ENCODE measurements at places on chromosomes 1 and 21. TPM values are rescaled to one million over a fixed set of nuclear protein-coding genes. Genes with fewer than 3 reads are reported as not detected.

HCRTR1 gene
- total RNA-seq = not detected

TLR5 gene
- not detected for total RNA-seq

S100A9 gene
- 2,269 TPM for total RNA-seq

PGLYRP4 gene
- not detected for total RNA-seq

PROK1 gene
- total RNA-seq = not detected

KRTAP10-7 gene
- not detected for total RNA-seq

MFAP2 gene
- not detected for total RNA-seq

RPE65 gene
- total RNA-seq = not detected

PTPN7 gene
- total RNA-seq = 244 TPM

TMEM234 gene
- 29.6 TPM for total RNA-seq

WARS2 gene
- 10.4 TPM for total RNA-seq

DAB1 gene
- 0.41 TPM for total RNA-seq

LRRC38 gene
- total RNA-seq = not detected

PADI6 gene
- not detected for total RNA-seq

KRTAP21-2 gene
- total RNA-seq = not detected

CFAP74 gene
- total RNA-seq = not detected

MYOG gene
- total RNA-seq = not detected

ZNF683 gene
- total RNA-seq = not detected

TP53BP2 gene
- 45.4 TPM for total RNA-seq

DIO1 gene
- total RNA-seq = not detected

PLA2G2F gene
- not detected for total RNA-seq

DNA sequence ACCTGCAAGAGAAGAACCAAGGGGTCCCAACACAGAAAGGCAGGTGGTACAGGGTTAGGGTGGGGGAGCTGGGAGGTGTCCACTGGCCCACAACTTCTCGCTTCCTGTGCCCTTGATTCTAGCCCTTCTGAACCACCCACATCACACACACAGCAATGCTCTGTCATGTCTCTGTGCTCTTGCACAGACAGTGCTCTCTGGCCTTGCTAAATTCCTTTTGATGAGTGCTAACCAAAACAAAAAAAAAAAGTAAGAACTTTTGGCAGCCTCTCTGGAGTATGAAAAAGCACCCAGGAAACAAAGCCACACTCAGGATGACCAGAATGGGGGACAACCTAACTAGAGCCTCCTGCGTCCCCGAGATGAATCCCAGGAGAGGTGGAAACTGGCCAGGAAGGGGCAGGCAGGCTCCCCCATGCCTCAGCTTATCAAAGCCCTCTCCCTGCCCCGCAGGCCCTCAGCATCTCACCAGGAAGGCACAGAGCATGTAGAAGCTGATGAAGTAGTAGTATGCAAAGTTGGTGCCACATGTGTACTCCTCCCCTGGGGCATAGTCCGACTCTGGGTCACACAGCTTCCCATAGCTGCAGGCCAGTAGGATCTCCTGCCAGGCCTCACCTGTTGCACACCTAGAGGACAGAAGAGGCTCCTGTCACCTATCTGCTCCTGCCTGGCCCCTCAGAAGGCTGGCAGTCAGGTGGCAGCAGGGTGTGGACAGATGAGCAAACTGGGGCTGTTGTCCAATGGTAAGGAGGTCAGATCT, 27.2 kb upstream of the KIF21B start:
- no peak for DNase-seq

GRCh38 chr1:200917291-200917817, 22.7 kb downstream of the INAVA start:
- DNase-seq = no peak

- DNase-seq = no peak
These were observed 52.6 kb downstream of the GLIS1 start for GRCh38 chr1:53686091-53686964.

DNA sequence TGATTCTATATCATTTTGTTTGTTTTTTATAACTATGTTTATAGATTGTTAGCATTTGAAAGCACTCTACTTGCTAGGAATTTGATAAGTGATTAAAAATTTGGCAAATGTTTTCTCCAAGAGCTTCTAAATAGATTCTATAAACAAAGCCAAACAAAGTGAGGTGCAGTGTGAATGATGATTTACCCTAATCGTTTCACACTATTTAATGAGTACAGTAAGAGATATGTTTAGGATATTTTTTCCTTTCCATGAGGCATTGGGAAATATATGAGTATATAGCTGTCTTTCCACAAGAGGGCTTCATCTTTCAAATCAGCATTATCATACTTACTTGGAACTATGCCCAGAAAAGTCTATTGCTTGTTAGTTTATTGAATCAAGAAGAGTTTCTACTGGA, 277.0 kb upstream of the BRINP3 start:
- no peak for DNase-seq

DNA sequence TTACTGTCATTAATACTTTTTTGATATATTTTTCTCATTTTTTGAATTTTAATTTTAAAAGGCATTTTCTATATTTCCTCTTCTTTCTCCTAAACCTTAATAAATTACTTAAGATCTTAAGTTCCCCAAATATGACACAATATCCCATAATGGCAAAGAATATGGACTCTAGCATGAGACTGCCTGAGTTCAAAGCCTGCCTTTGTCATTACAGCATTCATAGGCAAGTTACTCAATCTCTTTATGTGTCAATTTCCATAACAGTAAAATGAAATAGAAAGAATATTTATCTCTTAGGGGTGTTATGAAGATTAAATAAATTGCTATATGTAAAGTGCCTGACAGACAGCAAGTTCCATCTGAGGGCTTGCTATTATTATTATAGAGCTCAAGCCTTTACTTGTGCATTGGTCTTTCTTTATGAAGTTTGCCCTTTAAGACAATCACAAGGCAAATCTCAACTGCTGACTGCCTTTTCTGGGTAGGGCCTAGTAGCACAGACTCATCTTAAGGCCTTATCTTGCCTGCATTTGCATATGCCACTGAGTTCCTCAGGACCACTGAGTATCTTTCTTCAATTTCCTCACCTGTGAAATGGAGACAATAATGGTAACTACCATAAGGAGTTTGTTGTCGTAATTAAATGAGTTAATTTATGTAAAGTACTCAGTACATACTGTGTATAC, 231.0 kb downstream of the NRIP1 start:
- no peak for DNase-seq

GRCh38 chr1:167158111-167158812, 62.4 kb upstream of the POU2F1 start:
- DNase-seq = no peak

GRCh38 chr1:102640872-102641271, 467.4 kb downstream of the COL11A1 start:
- no peak for DNase-seq

GRCh38 chr1:30514945-30515344, 208.4 kb downstream of the MATN1 start:
- DNase-seq = no peak

- no peak for DNase-seq
These were observed 173.0 kb downstream of the CDC7 start for GRCh38 chr1:91673613-91674012.

- no peak for DNase-seq
These were observed 2.0 kb upstream of the UTP25 start for GRCh38 chr1:209825591-209826434.

- peak; percentile 69 for DNase-seq
These were observed 18.3 kb upstream of the CAPN8 start for GRCh38 chr1:223683586-223684487.

- DNase-seq = no peak
These were observed 6.6 kb upstream of the DOP1B start for GRCh38 chr21:36149788-36150711.

DNA sequence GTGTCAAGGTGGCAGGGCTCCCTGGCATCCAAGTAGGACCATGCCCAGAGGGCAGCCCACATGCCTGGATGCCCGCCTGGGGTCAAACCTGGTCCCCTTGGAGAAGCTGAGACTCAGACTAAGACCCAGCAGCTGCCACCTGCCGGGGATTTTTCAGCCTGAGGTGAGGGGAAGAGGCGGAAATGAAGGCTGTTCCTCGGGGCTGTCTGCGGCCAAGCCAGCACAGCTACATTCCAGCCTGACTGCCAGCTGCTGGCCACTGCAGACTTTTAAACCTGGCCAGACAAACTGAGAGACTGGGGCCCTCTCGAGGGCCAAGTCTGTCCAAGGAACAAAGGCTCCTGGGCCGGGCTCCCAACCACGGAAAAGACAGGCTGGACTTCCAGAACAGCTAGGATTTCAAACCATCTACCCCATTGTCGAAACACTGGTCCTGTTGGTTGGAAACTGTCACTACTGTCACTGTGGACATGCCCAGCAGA, 21.9 kb upstream of the PLEKHG5 start:
- no peak for DNase-seq

DNA sequence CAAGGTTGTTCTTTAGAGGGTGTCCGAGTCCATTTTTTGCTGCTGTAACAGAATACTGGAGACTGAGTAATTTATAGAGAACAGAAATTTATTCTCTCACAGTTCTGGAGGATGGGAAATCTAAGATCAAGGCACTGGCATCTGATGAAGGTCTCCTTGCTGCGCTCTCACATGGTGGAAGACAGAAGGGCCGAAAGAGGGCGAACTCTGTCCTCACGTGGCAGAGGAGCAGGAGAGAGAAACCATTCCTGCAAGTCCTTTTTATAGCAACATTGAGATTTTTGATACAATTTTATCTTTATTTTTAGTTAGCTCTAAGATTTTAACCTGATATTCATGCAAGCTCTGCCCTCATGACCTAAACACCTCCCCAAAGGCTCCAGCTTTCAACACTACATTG, 48.3 kb downstream of the ATG4C start:
- DNase-seq = no peak

GRCh38 chr1:59146056-59146455, 150.8 kb upstream of the FGGY start:
- DNase-seq = no peak

DNA sequence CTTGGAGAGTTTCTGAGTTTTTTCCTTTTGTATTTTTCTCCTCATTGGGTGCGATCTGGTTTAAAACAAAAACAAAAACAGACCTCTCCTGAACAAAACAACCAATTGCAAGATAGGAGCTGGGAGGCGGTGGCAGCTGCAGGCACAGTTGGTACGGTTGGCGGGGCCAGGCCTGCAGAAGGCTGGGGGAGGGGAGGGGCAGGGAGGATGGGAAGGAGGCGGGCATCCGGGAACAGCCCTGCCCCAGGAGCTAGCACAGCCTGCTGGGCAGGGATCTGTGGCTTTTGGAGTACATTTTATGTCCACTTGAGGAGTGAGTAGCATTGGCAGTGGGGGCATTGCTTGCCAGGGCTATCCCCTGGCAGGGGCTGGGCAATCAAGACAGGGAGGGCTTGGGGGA, 5.2 kb downstream of the CAPN9 start:
- no peak for DNase-seq

DNA sequence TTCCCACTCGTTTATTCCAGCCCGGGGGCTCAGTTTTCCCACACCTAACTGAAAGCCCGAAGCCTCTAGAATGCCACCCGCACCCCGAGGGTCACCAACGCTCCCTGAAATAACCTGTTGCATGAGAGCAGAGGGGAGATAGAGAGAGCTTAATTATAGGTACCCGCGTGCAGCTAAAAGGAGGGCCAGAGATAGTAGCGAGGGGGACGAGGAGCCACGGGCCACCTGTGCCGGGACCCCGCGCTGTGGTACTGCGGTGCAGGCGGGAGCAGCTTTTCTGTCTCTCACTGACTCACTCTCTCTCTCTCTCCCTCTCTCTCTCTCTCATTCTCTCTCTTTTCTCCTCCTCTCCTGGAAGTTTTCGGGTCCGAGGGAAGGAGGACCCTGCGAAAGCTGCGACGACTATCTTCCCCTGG, 716 bp downstream of the OLIG2 start:
- no peak for DNase-seq

GRCh38 chr1:201274616-201275252, 8.6 kb upstream of the PKP1 start:
- no peak for DNase-seq

- DNase-seq = no peak
These were observed 3.4 kb downstream of the ZNF326 start for GRCh38 chr1:89998306-89998705.

GRCh38 chr1:205430696-205431305, 8.9 kb upstream of the LEMD1 start:
- DNase-seq = peak; percentile 21

GRCh38 chr1:145994391-145995120, 1.8 kb downstream of the TXNIP start:
- no peak for DNase-seq

DNA sequence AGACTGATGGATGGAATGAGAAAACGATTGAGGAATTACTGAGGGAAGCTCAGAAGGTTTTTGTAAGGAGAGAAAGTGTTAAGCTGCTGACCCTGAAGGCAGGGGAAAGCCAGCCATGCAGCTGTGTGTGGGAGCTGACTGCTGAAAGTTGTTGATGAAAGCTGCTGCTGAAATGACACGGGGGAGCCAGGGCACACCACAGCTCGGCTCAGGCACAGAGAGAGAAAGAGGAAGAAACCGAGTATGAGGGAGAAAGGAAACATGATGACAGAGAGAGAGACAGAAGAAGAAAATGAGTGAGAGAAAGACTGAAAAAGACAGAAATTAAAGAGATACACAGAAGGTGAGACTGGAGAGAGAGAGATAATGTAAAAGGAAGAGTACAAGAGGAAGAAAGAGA, 115.5 kb downstream of the LRRC53 start:
- DNase-seq = no peak

- no peak for DNase-seq
These were observed 12.5 kb downstream of the NFIA start for GRCh38 chr1:61094677-61095469.

DNA sequence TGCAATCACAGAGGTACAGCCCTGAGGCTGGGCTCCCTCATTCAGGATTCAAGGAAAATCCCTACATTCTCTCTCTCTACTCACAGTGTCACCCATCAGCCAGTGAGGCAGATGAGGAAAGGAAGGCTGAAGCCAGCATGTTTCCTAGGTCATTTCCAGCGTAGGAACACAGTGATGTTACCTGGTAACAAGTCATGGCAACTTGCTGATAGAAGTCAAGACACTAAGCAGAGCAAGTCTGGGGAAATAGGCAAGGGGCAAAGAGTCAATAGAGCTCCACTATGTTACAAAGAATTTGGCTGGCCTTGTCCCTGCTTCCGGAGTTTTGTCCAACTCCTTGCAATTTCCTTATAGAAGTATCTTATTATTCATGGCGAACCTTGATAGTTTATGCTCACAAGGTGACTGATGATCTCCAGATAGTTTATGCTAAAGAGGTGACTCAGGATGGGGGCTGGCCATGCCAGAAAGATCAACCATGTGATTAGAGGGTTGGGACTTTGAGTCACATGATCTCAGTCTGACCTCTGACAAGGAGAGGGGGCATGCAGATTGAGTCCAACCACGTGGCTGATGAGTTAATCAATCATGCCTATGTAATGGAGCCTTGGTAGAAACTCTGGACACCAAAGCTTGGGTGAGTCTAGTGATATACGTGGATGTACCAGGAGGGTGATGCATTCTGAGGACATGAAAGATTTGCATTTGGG, 51.1 kb downstream of the SUSD4 start:
- DNase-seq = no peak

GRCh38 chr1:61452176-61453035, 272.5 kb downstream of the TM2D1 start:
- DNase-seq = no peak

- DNase-seq = no peak
These were observed 48.4 kb upstream of the CD34 start for GRCh38 chr1:207959141-207959825.

DNA sequence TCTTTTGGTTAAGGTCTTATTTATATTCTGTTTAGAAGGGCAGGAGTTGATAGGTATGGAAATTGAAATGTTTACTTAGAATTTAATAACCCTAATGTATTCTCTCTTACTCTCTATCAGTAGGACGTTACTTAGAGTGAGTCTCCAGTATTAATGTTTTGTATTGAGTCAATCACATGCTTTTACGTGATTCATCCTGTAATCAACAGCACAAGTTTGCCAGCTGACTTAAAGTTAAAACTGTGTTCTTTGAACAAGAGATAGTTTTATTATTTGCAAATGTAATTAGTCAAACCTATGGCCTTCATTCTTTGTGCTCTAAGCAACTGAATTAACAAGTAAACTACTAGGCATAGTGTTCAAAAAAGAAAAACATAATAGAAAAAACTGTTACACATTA, 57.3 kb downstream of the PKN2 start:
- no peak for DNase-seq

Measured in naive thymus-derived CD4-positive, alpha-beta T cell (primary cell).